ENCODE measurements at places on chromosomes 7 and 10.

DNA sequence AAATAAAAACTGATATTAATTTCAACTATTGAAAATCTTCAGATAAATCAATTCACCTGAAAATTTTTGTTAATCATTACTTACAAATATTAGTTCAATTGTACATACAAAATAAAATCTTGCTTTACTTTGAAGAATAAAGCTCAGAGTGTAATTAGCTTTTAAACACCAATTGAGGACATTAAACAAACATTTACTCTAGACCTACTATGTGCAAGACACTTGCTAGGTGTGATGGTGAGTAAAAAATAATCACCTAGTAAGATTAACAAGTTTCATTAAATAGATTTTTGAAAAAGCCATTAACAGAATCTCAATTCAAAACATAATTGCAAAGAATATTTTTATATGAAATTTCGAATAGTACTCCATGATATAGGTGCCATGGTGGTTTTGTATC lies 3.9 kb upstream of the MLLT10 start:
- DNase-seq, result no peak

GRCh38 chr7:141421306-141421705 lies 129.9 kb upstream of the AGK start:
- no peak for DNase-seq

- DNase-seq, result no peak
Measured at GRCh38 chr10:42780456-42780855, 2.1 kb upstream of the BMS1 start.

DNA sequence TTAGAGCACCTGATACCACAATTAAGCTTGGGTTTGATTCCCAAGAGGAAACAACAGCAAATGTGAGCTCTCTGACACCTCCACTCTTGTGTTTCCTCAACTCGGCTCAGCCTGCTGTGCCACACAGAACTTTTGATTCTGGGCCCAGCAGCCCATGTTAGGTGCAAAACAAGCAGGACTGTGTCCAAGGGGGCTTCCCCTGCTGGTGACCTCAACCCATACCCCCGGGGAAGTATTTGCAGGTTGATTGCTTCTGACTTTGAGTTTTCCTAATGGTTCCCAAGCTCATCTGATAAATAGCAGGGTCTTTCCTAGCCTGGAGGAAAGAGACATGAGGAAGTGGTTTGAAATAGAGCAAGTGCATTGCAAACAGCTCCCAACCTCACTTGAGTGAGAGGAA lies 43.5 kb upstream of the ADAM12 start:
- no peak for DNase-seq

- DNase-seq, result no peak
Measured at GRCh38 chr7:898460-898854, 22.1 kb downstream of the GET4 start.

Measured in M059J (cell line).